ENCODE measurements at places on chromosomes 13 and 19.

GRCh38 chr13:109764470-109765291 lies 21.7 kb downstream of the IRS2 start:
- DNase-seq, result peak; percentile 65

- DNase-seq, result no peak
These were observed 3.5 kb downstream of the SLC7A9 start for GRCh38 chr19:32866061-32866460.

GRCh38 chr13:62119739-62120700 lies 704.4 kb upstream of the PCDH20 start:
- peak; percentile 15 for DNase-seq

DNA sequence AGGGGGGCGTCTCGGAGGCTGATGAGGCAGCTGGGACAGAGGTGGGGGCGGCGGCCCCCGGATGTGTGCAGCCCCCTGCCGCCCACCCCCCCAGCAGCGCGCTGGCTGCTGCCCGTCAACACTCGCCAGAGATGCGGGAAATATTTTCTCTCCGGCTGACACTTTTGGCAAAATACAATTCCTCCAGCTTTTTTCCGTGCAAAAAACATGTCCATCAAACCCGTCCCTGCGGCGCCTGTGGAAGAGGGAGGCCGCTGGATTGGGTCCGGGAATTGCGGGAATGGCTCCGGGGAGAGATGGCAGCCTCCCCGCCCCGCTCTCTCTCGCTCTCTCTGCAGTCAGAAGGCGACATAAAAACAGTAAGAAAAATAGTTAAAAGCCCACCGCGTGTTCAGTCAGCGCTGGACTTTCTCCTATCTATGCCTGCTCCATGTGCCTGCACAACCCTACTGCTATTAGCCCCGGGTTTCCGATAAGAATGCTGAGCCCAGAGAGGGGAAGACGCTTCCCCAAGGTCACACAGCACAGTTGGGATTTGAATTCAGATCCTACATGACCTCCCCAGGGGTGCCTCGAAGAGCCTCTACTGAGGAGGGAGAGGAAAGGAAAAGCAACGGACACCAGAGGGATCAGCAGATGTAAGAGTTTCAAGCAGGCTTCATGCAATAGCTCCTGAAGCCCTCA lies 23.2 kb downstream of the ZNRF4 start:
- no peak for DNase-seq

GRCh38 chr19:28640506-28640905 lies 572.4 kb downstream of the UQCRFS1 start:
- peak; percentile 7 for DNase-seq

- DNase-seq, result no peak
These were observed 152.7 kb downstream of the B3GLCT start for GRCh38 chr13:31352467-31352866.

GRCh38 chr13:110633776-110634175 lies 18.4 kb downstream of the NAXD start:
- DNase-seq, result no peak

DNA sequence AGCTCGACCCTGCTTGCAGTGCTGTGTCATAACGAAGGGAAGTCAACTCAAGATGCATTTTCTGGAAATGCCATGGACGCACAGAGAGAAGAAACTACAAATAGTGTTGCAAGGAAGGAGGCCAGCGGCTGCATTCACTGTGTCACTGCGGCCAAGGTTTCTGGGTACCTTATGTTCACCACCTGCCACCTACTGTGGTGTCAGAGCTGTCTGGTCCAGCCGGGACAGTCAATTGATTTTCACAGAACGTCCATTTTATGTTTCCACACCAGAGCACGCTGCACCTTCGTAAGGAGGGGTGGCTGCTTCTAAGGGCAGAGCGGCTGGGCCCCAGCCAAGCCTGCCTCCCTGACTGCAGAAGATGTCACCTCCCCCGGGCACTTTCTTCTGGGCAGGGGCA lies 17.7 kb downstream of the TSHZ3 start:
- DNase-seq, result no peak

- DNase-seq, result peak; percentile 44
These were observed 183.6 kb upstream of the EDNRB start for GRCh38 chr13:78102121-78102677.

GRCh38 chr19:4456843-4457653 lies 546 bp downstream of the UBXN6 start:
- peak; percentile 69 for DNase-seq

Measured in fibroblast of skin of back (primary cell).